ENCODE measurements at places on chromosomes 6 and 20.

- DNase-seq, result no peak
Observed at GRCh38 chr6:37511910-37512399, 12.3 kb upstream of the CCDC167 start.

GRCh38 chr6:116616737-116617053, 416 bp downstream of the RSPH4A start:
- DNase-seq, result peak; percentile 88

DNA sequence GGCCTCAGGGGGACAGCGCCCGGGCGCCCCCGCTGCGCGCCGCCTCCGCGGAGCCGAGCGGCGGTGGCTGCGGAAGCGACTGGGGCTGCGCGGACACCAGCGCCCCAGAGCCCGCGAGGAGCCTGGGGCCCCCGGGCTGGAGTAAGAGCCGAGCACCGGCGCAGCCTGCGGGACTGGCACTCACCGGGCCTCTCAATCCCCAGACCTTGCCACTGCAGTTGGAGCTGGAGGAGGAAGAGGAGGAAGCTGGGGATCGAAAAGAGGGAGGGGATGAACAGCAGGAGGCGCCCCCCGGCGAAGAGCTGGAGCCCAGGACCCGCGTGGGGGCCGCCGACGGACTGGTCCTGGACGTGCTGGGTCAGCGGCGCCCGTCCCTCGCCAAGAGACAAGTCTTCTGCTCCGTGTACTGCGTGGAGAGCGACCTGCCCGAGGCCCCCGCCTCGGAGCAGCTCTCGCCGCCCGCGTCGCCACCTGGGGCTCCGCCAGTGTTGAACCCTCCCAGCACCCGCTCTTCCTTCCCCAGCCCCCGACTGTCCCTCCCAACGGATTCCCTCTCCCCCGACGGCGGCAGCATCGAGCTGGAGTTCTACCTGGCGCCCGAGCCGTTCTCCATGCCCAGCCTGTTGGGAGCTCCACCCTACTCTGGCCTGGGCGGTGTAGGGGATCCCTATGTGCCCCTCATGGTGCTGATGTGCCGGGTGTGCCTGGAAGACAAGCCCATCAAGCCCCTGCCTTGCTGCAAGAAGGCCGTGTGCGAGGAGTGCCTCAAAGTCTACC, 590 bp downstream of the RNF217 start:
- no peak for DNase-seq

GRCh38 chr6:16227048-16227562, 11.3 kb upstream of the GMPR start:
- no peak for DNase-seq

DNA sequence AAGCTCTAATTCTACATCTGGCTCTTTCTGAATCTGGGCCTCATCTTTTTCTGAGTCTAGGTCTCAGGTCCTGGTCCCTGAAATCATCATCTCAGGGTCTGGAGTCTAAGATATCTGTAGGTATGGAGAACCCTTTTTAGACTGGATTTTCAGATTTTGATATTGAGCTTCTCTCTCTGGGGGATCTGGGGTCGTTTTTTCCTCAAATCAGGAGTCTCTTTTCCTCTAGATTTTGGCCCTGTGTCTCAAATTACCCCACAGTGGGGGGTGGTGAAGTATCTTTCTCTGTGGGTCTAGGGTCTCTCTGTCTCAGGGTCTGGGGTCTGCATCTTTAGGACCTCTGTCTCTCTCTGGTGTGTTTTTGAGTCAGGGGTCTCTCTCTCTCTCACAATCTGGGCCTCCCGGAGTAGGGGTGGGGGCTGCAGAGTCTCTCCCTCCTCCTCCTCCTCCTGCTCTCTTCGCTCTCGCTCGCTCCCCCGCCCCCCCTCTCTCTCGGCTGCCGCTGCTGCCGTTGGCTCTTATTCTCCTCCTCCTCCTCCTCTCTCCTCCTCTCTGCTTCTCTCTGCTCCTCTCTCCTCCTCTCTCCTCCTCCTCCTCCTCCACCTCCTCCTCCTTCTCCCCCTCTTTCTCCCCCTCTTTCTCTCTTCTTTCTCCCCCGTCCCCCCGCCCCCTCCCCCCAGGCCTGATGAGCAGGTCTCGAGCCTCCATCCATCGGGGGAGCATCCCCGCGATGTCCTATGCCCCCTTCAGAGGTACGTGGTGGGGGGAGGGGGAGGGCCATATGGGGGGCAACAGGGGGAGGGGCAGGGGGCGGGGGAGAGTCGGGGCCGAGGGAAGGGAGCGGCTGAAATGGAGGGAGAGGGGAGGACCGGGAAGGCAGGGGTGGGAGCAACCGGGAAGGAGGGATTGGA, at the start of gene SYNGAP1:
Gene SYNGAP1, plus strand, starts transcription at position 486 of the 911 bp plus-strand sequence. Its CDS starts 200 bp downstream, at position 686.
- DNase-seq, result no peak

DNA sequence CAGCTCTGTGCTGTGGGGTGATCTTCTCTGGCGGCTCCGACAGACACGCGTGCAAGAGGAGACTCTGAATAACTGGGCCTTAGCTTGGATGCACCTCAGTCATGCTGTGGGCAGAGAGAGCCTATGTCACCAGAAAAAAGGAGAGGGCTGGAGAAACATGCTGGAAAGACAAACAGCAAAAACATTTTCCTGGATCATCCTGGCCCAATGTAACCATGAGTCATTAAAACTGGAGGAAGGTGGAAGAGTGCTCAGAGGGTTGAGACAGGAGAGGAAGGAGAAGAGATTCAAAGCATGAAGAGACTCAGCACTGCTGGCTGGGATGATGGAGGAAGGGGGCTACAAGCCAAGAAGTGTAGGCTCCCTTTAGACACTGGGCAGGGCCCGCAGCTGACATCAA, 292.0 kb downstream of the CDH26 start:
- DNase-seq, result no peak

- DNase-seq, result peak; percentile 27
Observed at GRCh38 chr20:34058831-34059230, 53.2 kb downstream of the EIF2S2 start.

- no peak for DNase-seq
Observed at GRCh38 chr6:73143551-73143950, 81.7 kb downstream of the KHDC1L start.

GRCh38 chr6:89807581-89807980, 12.0 kb downstream of the MDN1 start:
- no peak for DNase-seq

DNA sequence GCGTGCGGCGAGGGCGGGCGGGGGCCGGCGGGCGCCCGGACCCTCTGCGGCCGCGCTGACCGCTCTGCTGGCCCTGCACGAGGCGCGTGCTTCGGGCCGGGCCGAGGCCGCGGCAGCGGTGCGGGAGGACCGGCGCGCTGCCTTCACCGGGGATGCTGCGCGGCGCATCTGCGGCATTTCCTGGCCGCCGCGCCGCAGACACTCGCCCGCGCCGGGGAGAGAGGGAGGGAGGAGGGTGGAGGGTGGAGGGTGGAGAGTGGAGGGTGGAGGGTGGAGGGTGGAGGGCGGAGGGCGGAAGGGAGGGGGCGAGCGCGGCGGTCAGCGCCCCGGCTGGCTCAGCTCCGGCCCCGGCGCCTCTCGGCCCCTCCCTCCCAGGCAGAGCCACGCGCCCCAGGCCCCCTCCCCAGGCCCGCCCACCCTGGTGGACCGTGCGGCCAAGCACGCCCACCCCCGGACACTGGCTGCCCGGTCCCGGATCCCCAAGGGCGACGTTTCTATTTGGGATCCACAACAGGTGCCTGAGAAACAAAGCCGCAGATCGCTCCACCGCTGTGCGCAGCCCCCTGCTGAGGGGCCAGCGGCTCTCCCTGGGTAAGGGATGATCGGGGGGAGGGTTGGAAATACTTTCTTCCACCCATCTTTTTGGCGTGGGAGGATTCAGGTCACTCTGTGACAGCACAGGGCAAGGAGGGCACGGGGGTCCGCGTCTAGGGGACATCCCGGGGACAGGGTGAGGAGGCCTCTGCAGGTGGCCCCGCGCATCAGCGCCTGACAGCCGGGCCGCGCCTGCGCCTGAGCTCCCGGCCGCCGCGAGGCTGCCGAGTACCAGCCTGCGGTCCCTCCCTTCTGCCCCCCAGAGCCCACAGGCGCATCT, 111.2 kb upstream of the BEND6 start:
- no peak for DNase-seq

- no peak for DNase-seq
Observed at GRCh38 chr6:38080360-38080759, 260.8 kb downstream of the ZFAND3 start.

GRCh38 chr6:121890307-121890910, 455.0 kb downstream of the GJA1 start:
- DNase-seq, result no peak

- DNase-seq, result no peak
Observed at GRCh38 chr20:59696476-59696875, 92.1 kb downstream of the PHACTR3 start.

- no peak for DNase-seq
Observed at GRCh38 chr6:27228963-27229477, 18.5 kb upstream of the PRSS16 start.

GRCh38 chr6:104638841-104639290, 220.9 kb downstream of the HACE1 start:
- DNase-seq, result no peak

- DNase-seq, result no peak
Observed at GRCh38 chr20:36060676-36061075, 92.3 kb downstream of the CNBD2 start.

- DNase-seq, result no peak
Observed at GRCh38 chr20:24812373-24812772, 136.7 kb upstream of the CST7 start.

DNA sequence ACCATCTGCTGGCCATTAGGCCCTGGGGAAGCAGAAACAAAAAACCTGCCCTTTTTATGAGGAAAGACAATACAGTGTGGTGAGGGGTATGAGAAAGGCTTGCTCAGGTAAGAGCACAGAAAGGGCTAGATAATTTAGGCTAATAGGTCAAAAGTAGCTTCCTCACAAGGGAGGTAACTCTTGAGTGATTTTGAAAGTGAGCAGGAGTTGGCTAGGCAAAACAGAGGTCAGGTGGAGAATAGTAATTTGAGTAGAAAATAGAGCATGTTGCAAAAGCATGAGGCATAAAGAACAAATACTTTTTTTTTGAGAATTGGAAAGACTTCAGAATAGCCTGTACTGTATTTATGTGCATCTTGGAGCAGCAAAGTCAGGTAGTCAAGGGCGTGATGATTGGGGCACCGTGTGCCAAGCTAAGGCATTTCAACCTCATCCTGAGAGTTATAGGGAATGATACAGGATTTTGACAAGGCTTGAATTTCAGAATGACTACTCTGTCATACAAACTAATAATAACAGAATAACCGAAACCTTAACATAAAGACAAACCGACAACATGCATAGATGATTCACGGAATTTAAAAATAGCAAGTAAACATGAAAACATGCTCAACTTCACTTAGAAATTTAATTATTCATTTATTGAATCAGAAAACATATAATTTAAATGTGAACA, 123.0 kb upstream of the ENPP5 start:
- no peak for DNase-seq

DNA sequence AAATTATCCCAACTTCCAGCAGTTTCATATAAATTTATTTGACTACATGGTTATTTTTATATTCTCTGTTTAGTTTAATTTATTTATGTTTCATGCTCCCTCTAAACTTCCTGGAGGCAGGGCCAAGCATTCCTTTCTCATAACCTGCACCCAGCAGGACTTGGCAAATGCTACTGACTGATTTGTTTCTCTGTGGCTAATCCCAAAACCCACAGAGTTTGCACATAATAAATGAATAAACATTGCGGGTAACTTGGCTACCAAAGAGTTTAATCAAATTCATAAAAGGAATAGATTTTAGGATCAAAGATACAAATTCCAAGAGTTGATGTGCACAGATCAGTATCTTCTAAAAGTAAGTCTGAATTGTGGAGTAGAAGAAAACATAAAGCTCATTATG, 239.5 kb downstream of the SLC35F1 start:
- no peak for DNase-seq

GRCh38 chr6:33433544-33434191, 13.8 kb downstream of the SYNGAP1 start:
- DNase-seq, result no peak

DNA sequence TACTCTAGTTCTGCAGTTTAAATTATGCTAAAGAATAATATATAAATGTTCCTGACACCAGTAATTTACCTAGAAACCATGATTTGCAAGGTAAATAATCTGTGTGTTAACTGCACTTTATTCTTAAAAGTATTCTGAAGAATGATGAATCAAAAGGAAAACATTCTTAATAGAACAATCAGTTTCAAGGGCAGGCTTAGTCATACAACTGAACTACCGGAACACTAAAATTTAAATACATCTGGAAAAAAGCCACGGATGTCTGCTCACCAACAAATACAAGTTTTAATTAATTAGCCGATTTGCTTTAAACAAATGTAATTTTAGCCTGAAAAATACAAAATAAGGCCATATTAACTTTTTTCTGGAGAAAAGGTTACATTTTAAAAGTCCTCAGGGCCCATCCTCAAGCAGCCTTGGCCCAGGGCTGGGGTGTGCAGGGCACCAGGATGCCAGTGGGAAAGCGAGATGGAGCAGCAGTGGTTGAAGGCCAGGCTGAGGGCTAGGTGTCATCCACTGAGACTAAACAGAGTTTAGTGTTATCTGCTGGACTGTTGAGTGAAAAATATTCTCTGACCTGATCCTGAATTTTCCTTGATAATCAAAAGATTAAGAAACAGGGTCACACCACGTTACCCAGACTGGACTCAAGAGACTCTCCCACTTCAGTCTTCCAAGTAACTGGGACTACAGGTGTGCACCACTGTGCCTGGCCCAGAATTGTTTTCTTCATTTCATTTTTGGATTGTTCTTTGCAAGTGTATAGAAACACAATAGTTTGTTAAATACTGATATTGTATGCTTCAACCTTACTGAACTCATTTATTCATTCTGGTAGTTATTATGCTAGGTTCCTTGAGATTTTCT, 88.2 kb upstream of the DST start:
- DNase-seq, result no peak

GRCh38 chr6:89729818-89730217, 89.8 kb downstream of the MDN1 start:
- no peak for DNase-seq

DNA sequence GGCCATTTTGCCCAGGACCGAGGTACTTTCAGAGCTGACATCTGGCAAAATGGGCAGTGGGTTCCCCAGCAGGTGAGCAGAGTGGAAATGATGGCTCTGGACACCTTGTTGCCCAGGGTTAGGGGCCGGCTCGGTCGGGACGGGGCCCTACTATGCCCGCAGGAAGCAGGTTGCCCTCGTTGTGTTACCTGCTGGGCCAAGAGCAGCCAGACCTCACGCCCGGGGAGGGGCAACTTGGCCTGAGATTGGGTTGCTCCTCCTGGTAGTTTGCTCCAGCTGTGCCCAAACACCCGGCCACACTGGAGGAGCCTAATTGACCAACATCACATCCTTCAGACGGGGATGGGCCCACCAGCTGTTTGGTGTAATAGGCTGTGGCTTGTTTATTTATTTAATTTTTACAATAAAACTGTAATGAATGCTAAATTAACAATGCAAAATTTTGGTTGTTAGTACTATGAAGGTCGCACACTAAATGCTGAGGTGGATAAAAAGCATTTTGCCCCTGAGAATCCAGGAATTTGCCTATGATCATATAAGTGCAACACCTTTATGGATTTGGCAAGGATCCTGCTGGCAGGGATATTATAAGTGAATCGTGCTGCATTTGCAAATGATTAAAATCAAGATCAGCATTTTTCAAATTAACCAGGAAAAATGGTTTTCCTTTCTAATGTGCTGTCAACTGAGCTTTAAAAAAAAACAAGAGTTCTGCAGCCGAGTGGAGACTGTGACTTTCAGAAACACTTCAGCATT, 26.6 kb upstream of the PCMTD2 start:
- DNase-seq, result no peak
